ENCODE measurements at places on chromosomes 1 and 21. TPM values are rescaled to one million over a fixed set of nuclear protein-coding genes. Genes with fewer than 3 reads are reported as not detected.

DNA sequence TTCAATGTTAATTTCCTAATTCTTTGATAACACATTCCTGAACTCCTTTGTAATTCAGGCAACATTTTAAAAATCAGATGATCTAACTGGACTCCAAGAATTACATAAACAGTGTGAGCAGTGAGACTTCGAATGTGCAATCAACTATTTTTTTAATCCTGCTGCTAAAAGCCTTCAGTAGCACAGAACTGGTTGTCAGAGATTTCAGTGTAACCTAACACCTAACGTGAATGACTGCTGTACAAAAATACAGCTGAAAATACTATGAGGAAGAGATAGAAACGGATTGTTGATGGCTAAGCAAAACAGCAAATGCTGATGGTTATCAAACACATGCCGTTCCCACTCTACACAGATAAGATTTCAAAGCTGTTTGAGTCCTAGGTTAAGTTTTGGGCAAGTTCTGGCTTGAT is 46.1 kb downstream of the APP start:
- DNase-seq, result no peak

DNA sequence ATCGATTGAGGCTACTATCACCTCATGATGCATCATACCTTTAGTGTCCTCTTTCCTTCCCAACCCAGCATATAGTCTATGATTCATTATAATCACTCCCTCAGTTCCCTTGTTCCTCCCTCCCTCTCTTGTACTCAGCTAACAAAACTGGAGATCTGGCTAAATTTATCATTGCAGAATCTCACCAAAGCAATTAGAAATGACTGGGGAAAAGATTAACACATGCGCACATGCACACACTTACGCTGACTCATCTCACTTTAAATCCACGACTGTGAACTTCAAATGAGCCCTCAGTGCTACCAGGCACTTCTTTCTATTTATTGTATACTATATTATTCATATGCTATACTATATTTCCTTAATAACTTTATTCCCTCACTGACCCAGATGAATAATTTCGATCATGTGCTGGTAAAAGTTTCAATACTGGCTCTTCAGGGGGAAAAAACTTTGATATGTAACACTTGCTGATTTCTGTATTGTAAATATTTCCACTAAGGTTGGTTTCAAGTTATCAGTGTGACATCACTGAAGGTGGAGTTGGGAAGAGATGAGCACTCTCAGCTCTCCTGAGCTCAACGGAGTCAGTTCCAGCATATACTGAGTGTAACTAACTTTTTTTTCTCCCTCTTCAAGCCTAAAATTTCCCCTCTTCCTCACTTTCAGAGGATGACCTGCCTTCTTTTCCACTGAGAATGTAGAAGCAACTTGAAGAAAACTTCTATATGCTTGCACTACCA is 613.7 kb upstream of the B3GALT2 start:
- no peak for DNase-seq

DNAJC28 gene
- 3.9 TPM for polyA plus RNA-seq

ITLN2 gene
- 2.1 TPM for polyA plus RNA-seq

DUSP12 gene
- polyA plus RNA-seq, result 28.2 TPM

DCDC2B gene
- polyA plus RNA-seq, result 0.09 TPM

GRCh38 chr1:225042263-225042662 is 112.8 kb downstream of the DNAH14 start:
- DNase-seq, result no peak

- no peak for DNase-seq
Measured at GRCh38 chr1:41767534-41768525, 150.9 kb downstream of the HIVEP3 start.

PTPRC gene
- 130 TPM for polyA plus RNA-seq

- no peak for DNase-seq
Measured at GRCh38 chr1:75632350-75632949, 21.5 kb upstream of the SLC44A5 start.

- DNase-seq, result no peak
Measured at GRCh38 chr1:112196008-112196588, 199.9 kb upstream of the CTTNBP2NL start.

- DNase-seq, result no peak
Measured at GRCh38 chr1:12532405-12533315, 85.3 kb downstream of the DHRS3 start.

- DNase-seq, result no peak
Measured at GRCh38 chr1:247493106-247493505, 35.2 kb upstream of the OR2B11 start.

- DNase-seq, result no peak
Measured at GRCh38 chr21:25791319-25791718, 56.5 kb downstream of the GABPA start.

DNA sequence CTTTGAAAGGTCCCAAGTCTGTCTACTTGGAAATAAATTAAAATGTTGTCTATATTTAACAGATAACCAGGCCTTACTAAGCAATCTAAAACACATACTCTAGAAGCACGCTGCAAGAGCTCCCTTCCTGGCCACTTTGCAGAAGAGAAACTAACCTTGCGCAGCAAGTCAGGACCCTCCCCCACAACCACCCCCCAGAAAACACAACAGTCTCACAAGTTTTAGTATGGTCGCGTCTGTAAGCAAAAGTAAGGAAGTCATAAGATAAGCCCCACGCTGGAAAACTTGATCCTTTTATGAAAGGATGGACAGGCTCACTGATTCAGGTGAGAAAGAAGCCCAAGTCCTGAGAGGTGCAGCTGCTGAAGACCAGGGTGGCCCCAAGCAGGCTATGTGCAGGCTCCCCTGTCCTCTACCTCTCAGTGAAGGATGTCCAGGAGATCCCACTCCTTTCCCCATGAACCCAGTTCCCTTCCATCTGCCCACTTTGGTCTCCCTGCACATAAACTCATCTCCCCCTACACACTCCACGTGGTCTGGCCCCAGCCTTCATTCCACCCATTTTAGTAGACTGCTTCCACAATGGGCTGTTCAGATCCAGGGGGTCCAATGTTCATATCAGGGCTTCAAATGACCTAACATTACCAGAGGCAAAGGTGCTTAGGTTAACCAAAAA is 23.8 kb downstream of the HIVEP3 start:
- DNase-seq, result no peak

C8A gene
- 0.02 TPM for polyA plus RNA-seq

BSND gene
- polyA plus RNA-seq, result 0.11 TPM

DNA sequence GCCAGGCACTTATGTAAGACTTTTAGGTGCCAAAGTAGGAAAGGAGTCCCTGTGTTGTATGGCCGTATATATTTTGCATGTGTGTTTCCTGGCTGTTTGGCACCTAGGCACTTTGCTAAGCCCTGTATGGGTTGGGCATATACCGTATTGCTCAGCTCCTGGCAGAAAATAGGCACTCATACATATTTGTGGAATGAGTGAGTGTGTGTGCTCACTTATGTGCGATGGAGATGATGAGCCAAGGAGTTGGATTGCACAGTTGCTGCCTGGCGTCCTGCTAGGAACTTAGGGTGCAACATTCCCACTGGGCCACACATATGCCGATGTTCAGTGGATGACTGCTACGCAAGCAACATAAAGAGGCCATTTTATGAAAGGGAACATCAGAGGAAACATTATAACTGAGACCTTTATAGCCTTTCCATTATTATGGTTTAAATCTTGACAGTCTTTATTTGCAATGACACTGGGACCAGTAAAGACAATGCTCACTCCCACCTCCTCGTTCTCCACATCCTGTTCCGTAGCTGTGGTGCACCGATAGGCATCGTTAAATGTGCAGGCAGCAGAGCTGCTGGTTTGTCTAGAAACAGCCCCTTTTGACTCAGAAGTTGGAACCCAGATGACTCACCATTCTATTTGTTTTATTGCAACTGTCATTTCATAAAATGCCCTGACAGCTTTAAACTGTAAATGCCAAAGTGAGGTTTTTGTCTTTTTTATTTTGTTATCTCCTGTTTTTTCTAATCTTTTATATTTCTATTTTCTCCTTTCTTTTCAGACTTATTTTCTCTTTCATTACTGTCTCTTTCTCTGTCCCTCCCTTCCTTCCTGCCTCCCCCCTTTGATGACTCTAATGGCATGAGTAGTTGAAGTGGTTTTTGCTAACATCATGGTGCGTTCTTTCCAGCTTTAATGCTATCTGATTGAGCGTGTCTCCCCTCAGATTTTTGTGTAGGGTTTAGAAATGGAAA is 36.1 kb downstream of the PEX14 start:
- DNase-seq, result peak; percentile 37

- no peak for DNase-seq
Measured at GRCh38 chr1:233603478-233603877, 10.4 kb upstream of the KCNK1 start.

- no peak for DNase-seq
Measured at GRCh38 chr1:229920683-229921082, 146.4 kb upstream of the GALNT2 start.

DNA sequence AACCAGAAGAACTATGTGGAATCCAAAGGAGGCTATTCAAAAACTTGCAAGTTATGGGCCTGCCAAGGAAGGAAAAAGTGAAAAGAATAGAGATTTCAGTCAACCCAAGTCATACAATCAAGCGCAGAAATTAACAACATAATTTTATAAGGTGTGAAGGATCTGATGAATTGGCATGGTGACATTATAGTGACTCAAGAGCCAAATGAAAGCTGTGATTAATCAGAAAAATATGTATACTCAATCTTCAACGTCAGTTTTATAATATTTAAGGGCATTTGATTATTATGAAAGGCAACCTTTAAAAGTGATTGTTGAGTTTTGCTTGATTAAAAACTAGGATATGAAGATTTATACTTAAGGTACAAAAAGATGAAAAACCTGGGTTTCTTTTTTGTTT is 37.8 kb upstream of the THEM4 start:
- no peak for DNase-seq

DNA sequence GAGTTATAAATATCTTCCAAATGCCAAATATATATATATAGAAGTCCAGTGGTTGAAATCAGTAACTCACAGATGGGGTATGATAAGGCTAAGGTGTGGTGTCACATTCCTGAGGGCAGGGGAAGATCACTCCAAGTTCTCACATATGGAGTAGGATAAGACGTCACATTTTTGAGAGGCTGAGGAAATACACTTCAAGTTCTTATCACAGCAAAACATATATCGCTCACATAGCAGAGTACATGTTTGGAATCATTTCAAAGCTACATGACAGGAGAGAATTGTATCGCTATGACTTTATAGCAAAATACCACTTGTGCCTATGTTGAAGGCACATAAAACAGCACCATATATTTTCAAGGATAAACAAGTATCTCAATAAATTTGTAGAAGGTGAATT is 55.1 kb downstream of the RBM11 start:
- no peak for DNase-seq

DNA sequence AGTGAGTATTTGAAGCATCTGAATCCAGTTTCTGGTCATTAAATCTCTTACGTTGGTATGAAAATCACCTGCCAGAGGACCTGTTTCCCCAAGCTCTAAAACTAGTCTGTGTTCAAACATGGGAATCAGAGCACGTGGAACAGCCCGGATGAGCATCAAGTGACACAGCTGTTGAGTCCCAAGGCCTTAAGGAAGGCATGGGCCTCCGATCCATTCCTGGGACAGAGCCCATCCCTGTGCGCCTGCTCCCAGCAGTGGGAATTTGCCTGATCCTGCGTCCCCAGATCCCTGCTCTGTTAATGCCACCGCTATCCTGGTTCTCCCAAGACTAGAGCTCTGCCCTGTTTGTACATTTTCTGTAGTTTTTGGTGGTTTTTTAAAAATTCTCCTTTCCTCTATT is 68.4 kb upstream of the FBXO28 start:
- DNase-seq, result no peak

GRCh38 chr21:36915014-36915695 is 51.3 kb downstream of the HLCS start:
- no peak for DNase-seq

DNA sequence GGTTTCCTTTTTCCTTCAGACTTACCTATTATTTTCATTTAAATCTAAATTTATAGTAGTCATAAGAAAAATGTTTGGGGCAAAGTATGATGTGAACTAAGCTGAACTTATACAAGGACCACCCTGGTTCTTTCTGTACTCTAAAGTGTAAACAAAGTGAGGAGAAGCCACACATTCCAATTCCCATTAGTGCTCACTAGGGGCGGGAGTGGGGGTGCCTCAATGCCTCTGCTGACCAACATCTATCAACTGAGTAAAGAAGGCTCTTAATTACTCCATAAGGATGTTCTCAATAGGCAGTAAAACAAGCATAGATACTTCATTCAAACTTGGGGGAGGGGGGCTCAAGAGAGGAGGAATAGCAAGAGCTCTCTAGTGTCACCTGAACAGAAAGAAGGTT is 151.7 kb downstream of the CDC42BPA start:
- DNase-seq, result no peak

GRCh38 chr1:223486366-223486765 is 93.2 kb downstream of the CCDC185 start:
- no peak for DNase-seq

SAMD13 gene
- polyA plus RNA-seq, result 2.6 TPM

- no peak for DNase-seq
Measured at GRCh38 chr1:110084227-110085078, 14.0 kb upstream of the ALX3 start.

- no peak for DNase-seq
Measured at GRCh38 chr21:32064281-32064910, 191.6 kb downstream of the HUNK start.

DNA sequence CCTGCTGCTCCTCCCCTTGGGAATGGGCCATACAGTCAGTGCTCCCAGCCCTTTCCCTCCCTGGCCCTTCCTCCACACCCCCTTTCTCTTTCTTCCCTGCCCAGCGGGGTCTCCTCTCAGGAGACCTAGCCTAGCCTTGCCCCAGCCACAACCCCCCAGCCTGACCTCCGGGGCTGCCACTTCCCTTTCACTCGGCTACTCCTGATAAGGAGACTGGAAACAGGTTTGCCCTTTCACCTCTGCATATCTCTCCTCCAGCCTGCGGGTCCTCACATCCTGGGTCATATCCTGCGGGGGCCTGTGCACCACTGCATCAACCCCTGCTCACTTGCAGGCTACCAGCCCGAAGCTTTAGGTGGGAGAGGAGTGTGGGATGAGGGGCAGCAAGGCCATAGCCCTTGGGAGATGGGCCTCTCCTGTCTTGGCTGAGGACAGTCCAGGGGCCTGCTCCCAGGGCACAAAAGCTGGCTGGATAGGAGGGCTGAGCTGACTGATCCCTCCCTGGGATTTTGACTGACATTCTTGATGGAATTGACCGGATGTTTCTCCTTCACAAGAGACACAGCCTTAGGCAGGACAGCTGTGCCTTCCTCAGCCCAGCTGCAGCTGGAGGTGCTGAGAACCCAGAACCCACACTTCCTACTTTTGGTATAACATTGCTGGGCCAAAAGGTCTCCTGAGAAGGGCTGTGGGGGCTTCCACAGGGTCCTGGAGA is 19.2 kb upstream of the ALX3 start:
- DNase-seq, result no peak

GRCh38 chr1:151832318-151832980 is 847 bp upstream of the RORC start:
- no peak for DNase-seq

MAGI3 gene
- polyA plus RNA-seq, result 4.6 TPM

GRCh38 chr1:111446546-111446945 is 2.5 kb downstream of the WDR77 start:
- no peak for DNase-seq

HCRTR1 gene
- polyA plus RNA-seq, result 0.02 TPM

HTR1D gene
- 0.07 TPM for polyA plus RNA-seq

DNA sequence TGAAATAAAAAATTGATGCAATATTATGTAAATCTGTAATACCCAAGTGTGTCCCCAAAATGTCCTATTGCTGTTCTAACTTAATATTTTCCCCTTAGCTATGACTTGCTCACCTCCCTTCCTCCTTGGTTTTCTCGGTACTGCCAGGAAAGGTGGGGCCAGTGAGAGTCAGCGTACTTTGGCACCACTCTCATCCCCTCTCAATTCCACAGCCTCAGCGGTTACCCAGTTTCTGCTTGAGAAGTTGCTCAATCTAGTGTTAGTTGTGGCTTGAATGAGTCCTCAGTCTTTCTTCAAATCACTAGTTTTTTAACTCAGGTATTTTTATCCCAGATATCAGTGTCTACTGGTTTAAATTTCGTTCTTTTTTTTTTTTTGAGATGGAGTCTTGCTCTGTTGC is 32.3 kb downstream of the BCAS2 start:
- no peak for DNase-seq

All from thymus (tissue), 14 donors.